Activated naive CD8-positive, alpha-beta T cell treated with anti-CD3 and anti-CD28 coated beads, Interleukin-2, amount 10 ng/mL, durations not matched to agents 7 days and 5 days (primary cell): ENCODE measurements at places on chromosomes 4 and X.

DNA sequence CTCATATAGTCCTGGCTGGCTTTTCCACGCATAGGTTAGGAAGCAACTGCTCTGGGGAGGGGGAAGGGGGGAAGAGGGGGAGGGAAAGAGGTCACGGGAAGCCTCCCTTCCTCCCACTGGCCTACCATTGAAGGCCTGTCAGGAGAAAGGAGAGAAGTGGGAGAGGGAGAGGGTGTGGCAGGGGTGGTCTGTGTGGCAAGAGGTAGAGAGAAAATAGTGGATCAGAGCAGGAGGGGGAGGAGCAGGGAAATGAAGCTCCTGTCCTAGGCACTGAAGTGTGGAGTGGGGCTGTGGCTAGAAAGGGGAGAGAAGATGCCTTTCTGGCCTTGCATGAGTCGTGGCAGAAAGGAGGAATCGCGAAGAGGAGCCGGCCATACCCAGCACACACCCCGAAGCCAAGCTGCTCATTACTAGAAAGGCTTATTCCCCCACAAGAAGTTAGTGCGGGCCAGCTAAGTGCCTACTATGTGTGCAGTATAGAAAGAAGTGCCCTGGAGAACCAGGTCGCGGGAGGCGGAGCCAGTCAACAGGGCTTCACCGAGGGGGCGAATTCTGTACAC lies 1.1 kb upstream of the TMEM164 start:
- H3K27me3 ChIP-seq: no peaks in the 10 kb centered on the region

GRCh38 chrX:40784516-40785151 lies 49.3 kb upstream of the MED14 start:
- H3K4me1 ChIP-seq: no peaks in the 10 kb centered on the region
- peak overlapping the region; percentile 36 for H3K27ac ChIP-seq
- H3K27me3 ChIP-seq: no peaks in the 10 kb centered on the region
- no peak for DNase-seq
- no peaks in the 10 kb centered on the region for H3K36me3 ChIP-seq
- no peak overlapping the region for H3K4me3 ChIP-seq

DNA sequence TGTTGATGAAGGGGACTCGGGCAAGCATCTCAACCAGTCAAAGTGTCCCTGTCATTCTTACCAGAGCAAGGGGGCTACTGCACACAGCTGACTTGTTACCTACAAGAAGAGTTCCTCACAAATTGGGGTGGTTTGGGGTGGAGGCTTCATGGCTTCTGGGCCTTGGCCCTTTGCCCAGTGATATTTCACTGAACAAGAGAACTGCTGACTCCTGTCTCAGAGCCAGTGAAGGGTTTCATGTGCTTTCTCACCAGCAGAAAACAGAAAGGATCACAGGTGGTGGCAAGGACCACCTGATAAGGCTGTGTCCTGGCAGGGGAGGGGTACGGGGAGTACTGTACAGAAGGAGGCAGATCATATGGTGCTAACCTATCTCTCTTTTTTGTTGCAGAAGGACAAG lies 53.5 kb downstream of the DLG3 start:
- no peak overlapping the region for H3K4me3 ChIP-seq
- H3K36me3 ChIP-seq: peaks cover 8% of the 10 kb centered on the region
- no peaks in the 10 kb centered on the region for H3K4me1 ChIP-seq
- DNase-seq: no peak
- H3K27me3 ChIP-seq: no peaks in the 10 kb centered on the region

DNA sequence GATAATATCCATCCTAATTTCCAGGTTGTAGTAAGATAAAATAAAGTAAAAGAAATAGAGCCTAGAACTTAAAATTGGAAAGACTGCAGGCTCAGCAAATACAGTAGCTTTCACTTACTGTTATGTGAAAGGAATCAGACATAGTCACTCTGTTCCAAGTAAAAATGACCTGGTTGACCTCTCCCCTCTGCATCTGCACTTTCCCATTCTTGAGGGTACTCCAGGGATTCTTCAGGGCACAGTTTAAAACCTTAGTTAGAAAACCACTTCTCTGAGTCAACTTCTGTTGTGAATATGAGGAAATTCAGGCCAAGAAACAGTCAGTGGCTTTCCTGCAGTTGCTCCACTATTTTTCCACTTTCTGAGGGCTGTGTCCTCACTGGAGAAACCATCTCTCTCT lies 42.9 kb downstream of the FRAS1 start:
- no peaks in the 10 kb centered on the region for H3K36me3 ChIP-seq
- no peak for DNase-seq
- H3K27me3 ChIP-seq: peaks cover 13% of the 10 kb centered on the region
- H3K4me3 ChIP-seq: no peak overlapping the region
- H3K4me1 ChIP-seq: no peaks in the 10 kb centered on the region

DNA sequence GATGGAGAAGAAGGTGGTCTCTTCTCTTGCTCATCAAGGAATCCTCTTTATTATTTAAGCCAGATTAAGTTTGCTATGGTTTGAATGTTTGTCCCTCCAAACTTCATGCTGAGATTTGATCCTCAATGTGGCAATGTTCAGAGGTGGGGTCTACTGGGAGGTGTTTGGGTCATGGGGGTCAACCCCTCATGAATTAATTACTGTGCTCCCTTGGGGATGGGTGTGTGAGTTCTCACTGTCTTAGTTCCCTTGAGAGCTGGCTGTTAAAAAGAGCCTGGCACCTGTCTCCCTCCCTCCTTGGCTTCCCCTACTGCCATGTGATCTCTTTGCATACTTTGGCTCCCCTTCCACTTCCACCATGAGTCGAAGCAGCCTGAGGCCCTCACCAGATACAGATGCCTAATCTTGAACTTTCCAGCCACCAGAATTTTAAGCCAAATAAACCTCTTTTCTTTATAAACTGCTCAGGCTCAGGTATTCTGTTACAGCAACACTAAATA lies 36.0 kb upstream of the CD38 start:
- peaks cover 34% of the 10 kb centered on the region for H3K36me3 ChIP-seq
- no peak for DNase-seq
- H3K27me3 ChIP-seq: no peaks in the 10 kb centered on the region
- no peak overlapping the region for H3K27ac ChIP-seq

- no peak for DNase-seq
- H3K4me1 ChIP-seq: peaks cover 4% of the 10 kb centered on the region
- no peaks in the 10 kb centered on the region for H3K27me3 ChIP-seq
- no peaks in the 10 kb centered on the region for H3K36me3 ChIP-seq
- no peak overlapping the region for H3K27ac ChIP-seq
These were observed 25.3 kb downstream of the TSC22D3 start for GRCh38 chrX:107750263-107750662.
